Spleen (tissue), 13 donors: ENCODE measurements at places on chromosomes 12 and 14. TPM values are rescaled to one million over a fixed set of nuclear protein-coding genes. Genes with fewer than 3 reads are reported as not detected.

DNA sequence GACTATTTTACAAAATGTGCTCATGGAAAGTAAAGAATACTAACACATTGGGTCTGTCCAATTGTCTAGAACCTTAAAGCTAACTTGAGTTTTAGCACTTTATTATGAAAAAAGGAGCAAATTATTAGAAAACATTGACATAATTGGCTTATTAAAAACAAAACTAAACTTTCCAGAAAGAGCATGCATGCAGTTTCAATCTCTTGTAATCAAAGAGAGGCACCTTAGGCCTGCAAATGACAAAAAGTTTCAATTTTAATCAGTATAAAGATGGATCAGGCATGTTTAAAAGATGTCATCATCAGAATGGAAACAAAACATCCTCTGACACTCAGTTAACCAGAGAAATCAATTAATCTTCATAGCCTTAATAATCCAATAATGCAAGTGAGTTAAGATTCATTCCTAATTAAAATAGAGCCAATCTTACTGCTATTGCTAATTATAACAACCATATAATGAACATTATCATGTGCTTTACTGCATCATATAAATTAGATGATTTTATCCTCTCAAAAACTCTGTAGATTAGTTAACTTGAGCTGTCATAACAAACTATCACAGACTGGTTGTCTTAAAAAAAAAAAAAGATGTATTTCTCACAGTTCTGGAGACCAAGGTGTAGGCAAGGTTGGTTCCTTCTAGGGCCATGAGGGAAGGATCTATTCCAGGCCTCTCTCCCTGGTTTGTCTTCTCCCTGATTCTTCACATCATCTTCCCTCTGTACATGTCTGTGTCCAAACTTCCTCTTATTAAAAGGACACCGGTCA, 131.4 kb downstream of the RPAP3 start:
- H3K27me3 ChIP-seq, result no peaks in the 10 kb centered on the region
- no peak for DNase-seq
- no peaks in the 10 kb centered on the region for H3K4me1 ChIP-seq

DNA sequence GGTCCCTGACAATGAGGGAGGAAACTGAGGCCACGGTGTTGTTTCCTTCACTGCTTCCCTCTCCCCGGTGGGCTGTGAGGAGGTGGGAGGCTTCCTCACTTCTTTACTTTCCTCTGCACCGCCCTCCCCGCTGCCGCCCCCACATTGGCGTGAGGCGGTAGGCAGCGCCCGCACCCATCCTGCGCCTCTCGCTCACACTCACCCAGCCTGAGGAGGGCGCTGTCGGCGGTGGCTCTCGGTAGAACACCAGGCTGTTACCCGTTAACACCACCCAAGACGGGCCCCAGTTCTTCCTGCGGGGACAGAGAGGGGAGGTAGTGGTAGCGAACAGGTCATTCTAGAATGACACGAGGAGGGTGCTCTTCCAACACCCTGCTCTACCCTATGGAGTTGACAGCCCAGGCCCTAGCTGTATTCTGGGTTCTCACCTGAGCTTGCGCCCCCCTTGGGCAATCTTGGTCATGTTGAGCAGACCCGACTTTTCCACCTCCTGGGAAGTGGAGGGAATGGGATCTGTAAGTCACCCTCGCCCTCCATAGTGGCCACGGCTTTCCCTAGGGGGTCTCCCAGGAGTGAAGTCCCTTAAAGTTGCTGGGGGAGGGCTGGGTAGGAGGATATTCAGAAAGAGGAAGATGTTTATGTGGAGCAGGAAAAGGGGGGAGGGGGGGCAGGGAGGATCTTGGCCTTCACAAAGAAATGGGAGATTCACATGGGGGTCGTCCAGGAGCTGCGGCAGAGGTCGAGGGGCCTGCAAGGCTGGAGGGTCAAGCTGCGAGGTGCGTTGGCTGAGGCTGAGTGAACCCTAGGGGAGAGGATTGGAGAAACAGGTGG, 3.3 kb downstream of the ARHGAP9 start:
- peak; percentile 94 for DNase-seq
- peaks cover 99% of the 10 kb centered on the region for H3K4me1 ChIP-seq
- no peaks in the 10 kb centered on the region for H3K36me3 ChIP-seq

DNA sequence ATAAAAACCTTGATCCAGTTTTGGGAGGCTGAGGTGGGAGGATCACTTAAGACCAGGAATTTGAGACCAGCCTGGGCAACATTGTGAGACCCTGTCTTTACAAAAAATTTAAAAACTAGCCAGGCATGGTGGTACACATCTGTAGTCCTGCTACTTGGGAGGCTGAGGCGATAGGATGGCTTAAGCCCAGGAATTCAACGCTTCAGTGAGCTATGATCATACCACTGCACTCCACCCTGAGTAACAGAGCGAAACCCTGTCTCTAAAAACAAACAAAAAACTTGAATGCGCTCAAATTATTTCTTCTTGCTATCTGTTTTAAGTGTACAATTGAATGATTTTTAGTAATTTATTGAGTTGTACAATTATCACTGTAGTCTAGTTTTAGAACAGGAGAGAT, 20.1 kb downstream of the WDR20 start:
- no peak overlapping the region for H3K27ac ChIP-seq
- no peak overlapping the region for H3K4me3 ChIP-seq
- H3K27me3 ChIP-seq, result no peaks in the 10 kb centered on the region
- H3K36me3 ChIP-seq, result no peaks in the 10 kb centered on the region

GRCh38 chr14:50605766-50606165, 45.8 kb downstream of the ATL1 start:
- H3K4me3 ChIP-seq, result no peak overlapping the region
- H3K27me3 ChIP-seq, result no peaks in the 10 kb centered on the region
- DNase-seq, result no peak

GRCh38 chr12:19451196-19451595, 11.9 kb downstream of the AEBP2 start:
- peaks cover 88% of the 10 kb centered on the region for H3K4me1 ChIP-seq
- peak overlapping the region; percentile 14 for H3K27ac ChIP-seq
- no peak for DNase-seq
- no peaks in the 10 kb centered on the region for H3K27me3 ChIP-seq
- H3K4me3 ChIP-seq, result no peak overlapping the region
- H3K36me3 ChIP-seq, result peaks cover 3% of the 10 kb centered on the region

GRCh38 chr12:123199936-123200335, 33.0 kb downstream of the MPHOSPH9 start:
- H3K27me3 ChIP-seq, result no peaks in the 10 kb centered on the region
- H3K36me3 ChIP-seq, result peaks cover 8% of the 10 kb centered on the region

DNA sequence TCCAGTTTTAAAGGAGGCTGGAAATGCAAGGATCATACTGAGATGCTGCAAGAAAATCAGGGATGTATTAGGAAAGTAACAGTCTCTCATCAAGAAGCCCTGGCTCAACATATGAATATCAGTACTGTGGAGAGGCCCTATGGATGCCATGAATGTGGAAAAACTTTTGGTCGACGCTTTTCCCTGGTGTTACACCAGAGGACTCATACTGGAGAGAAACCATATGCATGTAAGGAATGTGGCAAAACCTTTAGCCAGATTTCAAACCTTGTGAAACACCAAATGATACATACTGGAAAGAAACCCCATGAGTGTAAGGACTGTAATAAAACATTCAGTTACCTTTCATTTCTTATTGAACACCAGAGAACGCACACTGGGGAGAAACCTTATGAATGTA, 24.5 kb downstream of the ZNF891 start:
- H3K27me3 ChIP-seq, result no peaks in the 10 kb centered on the region
- H3K27ac ChIP-seq, result no peak overlapping the region
- DNase-seq, result no peak
- peaks cover 39% of the 10 kb centered on the region for H3K36me3 ChIP-seq

DNA sequence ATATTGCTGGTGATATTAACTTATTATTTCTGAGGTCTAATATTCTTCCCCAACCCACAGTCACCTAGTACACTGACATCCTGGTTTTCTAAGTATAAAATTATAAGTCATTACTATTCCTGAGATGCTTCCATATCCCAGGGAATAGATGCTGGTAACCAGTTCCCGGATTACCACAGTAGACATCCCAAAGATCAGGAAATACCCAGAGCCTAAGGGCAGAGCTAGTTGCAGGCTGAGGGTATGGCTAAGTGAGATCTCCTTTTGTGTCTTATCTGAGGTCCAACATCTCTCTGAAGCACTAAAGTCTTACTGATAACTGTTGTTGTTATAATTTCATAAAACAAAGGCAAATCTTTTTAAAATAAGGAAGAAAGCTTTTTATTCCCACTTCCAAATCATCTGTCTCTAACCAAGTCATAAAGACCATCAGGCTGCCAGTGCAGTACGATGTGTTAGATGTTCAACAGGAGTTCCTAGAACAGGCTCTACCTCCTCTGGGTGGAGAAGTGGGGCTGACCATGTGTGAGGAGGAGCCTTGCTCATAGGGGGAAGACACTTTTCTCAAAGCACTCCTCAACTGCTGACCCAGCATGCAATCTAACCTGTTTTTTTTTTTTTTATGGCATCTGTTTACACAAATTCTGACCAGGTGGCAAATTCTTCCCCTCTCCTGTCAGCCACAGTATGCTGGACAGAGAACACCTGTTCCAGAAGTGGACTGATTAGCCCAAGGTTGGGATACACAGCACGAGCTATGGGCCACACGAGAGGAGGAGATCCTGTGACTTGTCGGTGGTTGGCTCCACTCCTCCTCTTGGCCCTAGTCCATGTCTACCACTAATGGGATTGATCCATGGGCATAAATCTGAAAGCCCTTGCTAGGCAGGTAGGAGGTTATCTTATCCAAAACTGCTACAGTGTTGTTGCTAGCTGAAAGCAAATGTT, 16.1 kb upstream of the GRIP1 start:
- H3K27me3 ChIP-seq, result no peaks in the 10 kb centered on the region
- H3K27ac ChIP-seq, result no peak overlapping the region
- H3K36me3 ChIP-seq, result no peaks in the 10 kb centered on the region

DNA sequence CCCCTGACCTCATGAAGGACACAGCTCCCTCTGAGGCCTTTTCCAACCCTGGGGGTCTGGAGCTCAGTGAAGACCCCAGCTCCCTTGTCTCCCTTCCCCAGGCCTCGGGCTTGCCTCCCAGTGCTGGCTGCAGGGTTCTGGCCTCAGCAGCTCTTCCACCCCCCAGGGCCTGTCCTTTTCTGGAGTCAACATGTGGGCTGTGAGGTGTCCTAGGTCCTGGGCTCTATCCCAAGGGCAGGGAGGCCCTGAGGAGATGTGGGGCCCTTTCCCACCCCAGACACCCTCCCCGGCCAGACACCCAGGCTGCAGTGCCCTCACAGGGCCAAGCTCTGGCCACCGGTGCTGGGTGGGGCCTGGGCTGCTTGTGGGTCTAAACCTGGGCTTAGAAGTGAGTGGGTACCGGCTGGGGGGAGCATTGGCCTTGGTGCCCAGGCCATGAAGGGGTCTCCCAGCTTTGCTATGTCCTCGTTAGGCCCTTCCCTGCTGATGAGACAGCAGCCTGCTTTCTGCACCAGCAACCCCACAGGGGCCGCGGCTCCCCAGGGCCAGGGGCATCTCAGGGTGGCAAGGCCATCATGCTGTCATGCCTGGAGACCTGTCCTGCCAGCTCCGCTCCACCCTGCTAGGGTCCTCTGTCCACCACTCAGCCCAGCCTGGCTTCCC, 2.7 kb upstream of the CRIP2 start:
- no peak overlapping the region for H3K4me3 ChIP-seq
- peaks cover 71% of the 10 kb centered on the region for H3K4me1 ChIP-seq
- H3K27me3 ChIP-seq, result peaks cover 39% of the 10 kb centered on the region
- H3K27ac ChIP-seq, result no peak overlapping the region

GRCh38 chr12:68460236-68460635, 128.1 kb upstream of the MDM1 start:
- no peak overlapping the region for H3K4me3 ChIP-seq
- H3K4me1 ChIP-seq, result peaks cover 9% of the 10 kb centered on the region
- H3K27ac ChIP-seq, result no peak overlapping the region
- no peak for DNase-seq
- H3K36me3 ChIP-seq, result no peaks in the 10 kb centered on the region
- no peaks in the 10 kb centered on the region for H3K27me3 ChIP-seq

- no peaks in the 10 kb centered on the region for H3K27me3 ChIP-seq
- no peak overlapping the region for H3K27ac ChIP-seq
- H3K36me3 ChIP-seq, result no peaks in the 10 kb centered on the region
- no peak overlapping the region for H3K4me3 ChIP-seq
- DNase-seq, result no peak
Measured at GRCh38 chr12:114294303-114294685, 111.7 kb downstream of the TBX5 start.

DNA sequence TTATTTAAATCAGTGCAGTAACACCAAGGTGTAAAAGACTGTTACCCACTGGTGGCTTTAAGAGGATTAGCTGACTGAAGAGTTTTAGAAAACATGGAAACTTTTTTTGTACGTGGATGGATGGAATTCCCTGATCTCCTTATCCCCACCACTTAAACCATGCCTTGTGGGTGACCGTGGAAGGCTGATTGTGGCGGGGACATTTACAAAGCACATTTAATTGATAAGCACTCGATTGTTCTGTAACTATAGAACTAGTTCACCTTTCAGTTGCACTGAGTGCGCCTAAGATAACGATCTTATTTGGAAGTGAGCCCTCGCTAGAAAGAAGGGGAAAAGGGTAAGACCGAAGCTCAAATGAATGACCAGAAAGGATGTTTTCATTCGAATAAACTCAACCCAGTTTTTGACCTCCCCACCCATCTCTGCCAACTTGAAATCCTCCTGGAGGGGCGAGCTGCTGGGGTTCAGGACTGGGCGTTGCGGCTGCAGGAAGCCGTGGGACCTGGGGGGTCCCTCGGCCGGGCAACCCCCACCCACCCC, 688 bp upstream of the RASSF3 start:
- H3K36me3 ChIP-seq, result no peaks in the 10 kb centered on the region
- H3K4me3 ChIP-seq, result peak overlapping the region; percentile 97
- peaks cover 52% of the 10 kb centered on the region for H3K4me1 ChIP-seq
- no peaks in the 10 kb centered on the region for H3K27me3 ChIP-seq
- DNase-seq, result no peak
- peak overlapping the region; percentile 99 for H3K27ac ChIP-seq

TEX52 gene
- not detected for polyA plus RNA-seq

DACT1 gene
- polyA plus RNA-seq, result 2.2 TPM

BEGAIN gene
- 1.8 TPM for polyA plus RNA-seq

LRRC10 gene
- not detected for polyA plus RNA-seq
